Kidney (tissue), 22 donors: ENCODE measurements at places on chromosomes 4 and X. TPM values are rescaled to one million over a fixed set of nuclear protein-coding genes. Genes with fewer than 3 reads are reported as not detected.

DNA sequence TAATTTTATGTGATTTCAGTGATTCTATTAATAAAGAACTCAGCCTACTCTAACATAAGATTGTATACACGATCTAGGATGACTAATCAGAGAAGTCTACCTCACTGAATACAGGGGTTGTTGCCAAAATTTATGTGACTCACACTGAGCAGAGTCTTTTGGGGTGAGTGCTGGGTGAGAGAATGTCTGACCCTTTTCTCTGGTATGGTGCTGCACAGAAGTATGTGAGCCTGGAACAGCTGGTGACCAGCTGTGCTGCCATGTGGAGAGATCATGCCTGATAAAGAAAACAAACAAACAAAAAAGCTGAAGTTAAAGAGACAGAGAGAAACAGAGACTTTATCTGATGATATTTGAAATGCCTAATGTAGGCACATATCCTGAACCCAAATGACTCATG, 618.1 kb upstream of the GRIA3 start:
- no peak overlapping the region for H3K4me3 ChIP-seq
- DNase-seq: peak; percentile 3
- H3K27me3 ChIP-seq: no peaks in the 10 kb centered on the region
- H3K4me1 ChIP-seq: no peaks in the 10 kb centered on the region
- no peak overlapping the region for H3K27ac ChIP-seq
- H3K36me3 ChIP-seq: no peaks in the 10 kb centered on the region

- H3K4me3 ChIP-seq: no peak overlapping the region
- H3K4me1 ChIP-seq: no peaks in the 10 kb centered on the region
- no peak overlapping the region for H3K27ac ChIP-seq
- H3K27me3 ChIP-seq: no peaks in the 10 kb centered on the region
- DNase-seq: no peak
Observed at GRCh38 chrX:44904542-44905115, 31.6 kb downstream of the KDM6A start.

DNA sequence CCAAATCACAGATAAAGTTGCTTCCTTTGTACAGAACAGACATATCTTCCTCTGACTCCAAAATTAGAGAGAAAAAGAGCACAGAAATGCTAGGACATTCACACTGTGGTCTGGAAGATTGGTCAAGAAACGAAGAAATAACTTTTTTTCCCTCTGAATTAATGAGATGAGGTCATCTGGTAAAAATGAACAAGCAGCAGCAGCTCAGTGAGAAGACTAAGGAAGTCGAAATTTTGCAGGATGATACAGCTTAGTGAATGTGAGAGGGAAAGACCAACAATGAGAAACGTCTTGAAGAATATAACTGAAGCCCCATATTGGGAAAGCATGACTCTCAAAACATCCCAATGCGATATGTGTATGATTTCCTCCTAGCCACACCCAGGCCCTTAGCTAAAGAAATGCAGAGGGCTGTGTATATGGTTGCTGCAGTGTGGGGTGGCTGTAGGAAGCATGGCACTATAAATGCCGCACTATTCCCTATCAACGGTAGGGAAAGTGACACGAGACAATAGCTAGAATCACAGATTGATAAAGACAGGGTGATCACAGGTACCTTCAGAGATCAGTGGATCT, 208.6 kb downstream of the VEGFC start:
- no peak overlapping the region for H3K27ac ChIP-seq
- no peaks in the 10 kb centered on the region for H3K36me3 ChIP-seq
- H3K27me3 ChIP-seq: no peaks in the 10 kb centered on the region

CXXC4 gene
- 0.63 TPM for total RNA-seq

- DNase-seq: no peak
- H3K27me3 ChIP-seq: no peaks in the 10 kb centered on the region
- no peak overlapping the region for H3K27ac ChIP-seq
- no peaks in the 10 kb centered on the region for H3K4me1 ChIP-seq
- no peaks in the 10 kb centered on the region for H3K36me3 ChIP-seq
Observed at GRCh38 chr4:114509340-114509739, 89.3 kb upstream of the UGT8 start.

SOX3 gene
- not detected for total RNA-seq

GRCh38 chrX:11557120-11557519, 108.6 kb downstream of the ARHGAP6 start:
- H3K4me3 ChIP-seq: no peak overlapping the region
- H3K27me3 ChIP-seq: no peaks in the 10 kb centered on the region
- peaks cover 2% of the 10 kb centered on the region for H3K4me1 ChIP-seq
- no peak for DNase-seq
- H3K36me3 ChIP-seq: no peaks in the 10 kb centered on the region

DNA sequence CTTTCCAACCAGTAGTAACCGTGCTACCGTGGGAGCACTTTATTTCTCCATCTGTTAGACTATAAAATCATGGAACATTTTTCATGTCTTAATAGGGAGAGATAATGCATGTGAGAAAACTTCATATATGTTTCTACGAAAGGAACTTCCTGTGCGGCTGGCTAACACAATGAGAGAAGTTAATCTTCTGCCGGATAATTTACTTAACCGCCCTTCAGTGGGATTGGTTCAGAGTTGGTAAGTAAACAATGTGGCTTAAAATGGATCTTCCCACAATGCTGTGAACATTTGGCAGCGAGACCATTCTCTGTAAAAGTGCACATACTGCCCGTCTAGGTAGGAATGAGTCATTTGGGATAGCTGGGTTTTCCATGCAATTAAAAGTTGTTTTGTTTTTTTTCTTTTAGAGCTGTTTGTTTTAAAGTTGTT, 29.6 kb downstream of the PDK3 start:
- H3K36me3 ChIP-seq: no peaks in the 10 kb centered on the region
- no peak overlapping the region for H3K27ac ChIP-seq
- no peak for DNase-seq
- no peaks in the 10 kb centered on the region for H3K27me3 ChIP-seq
- H3K4me1 ChIP-seq: peaks cover 7% of the 10 kb centered on the region
- H3K4me3 ChIP-seq: no peak overlapping the region

DNA sequence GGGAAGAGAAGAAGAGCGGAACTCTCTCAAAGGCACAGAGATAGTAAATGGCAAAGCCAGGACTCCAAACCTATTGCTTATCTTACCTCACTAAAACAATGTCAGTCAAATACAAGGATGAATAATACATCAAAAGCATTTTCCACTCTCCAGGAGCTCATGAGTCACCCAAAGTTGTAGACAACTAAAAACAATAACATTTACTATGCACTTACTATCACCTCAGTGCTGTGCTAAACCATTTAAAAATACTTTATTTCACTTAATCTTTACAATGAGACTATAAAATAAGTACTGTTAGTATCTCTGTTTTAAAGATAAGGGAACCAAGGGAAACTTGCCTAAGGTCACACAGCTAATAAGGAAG, 163.2 kb upstream of the SPANXC start:
- DNase-seq: no peak
- no peaks in the 10 kb centered on the region for H3K4me1 ChIP-seq
- no peak overlapping the region for H3K4me3 ChIP-seq
- no peaks in the 10 kb centered on the region for H3K27me3 ChIP-seq

DNA sequence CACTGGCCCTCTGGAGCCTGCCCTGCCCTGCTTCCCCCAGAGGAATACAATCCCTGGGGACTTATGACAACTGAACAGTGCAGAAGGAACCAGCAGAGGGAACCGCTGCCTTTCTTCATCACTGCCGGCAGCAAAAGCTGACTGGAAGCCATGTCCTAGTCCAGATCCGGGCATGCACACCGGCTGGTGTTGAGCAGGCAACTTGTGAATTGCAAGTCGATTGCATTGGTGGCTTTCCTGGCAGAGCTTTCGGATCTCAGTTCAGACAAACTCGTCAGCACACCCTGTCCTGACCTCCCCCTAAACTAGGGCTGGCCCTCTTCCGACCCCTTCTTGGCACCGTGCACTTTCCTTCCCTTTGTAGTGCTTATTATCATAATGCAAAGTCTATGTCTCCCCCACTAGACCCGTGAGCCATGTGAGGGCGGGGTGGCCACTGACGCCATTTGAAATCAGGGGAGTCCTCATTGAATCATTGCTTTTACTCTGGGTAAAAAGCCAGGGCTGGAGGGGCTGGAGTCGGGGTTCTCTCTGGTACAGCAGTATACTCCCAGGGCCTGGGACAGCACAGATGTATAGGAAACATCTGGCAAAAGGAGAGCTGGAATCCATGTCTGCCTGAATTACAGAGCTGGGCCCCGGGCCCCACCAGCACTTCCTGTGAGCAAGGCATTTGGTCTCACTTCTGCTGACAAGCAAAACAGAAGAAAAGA, 1.8 kb downstream of the ARHGAP4 start:
- no peak overlapping the region for H3K27ac ChIP-seq
- peak; percentile 67 for DNase-seq
- H3K27me3 ChIP-seq: no peaks in the 10 kb centered on the region
- peaks cover 24% of the 10 kb centered on the region for H3K4me1 ChIP-seq

DNA sequence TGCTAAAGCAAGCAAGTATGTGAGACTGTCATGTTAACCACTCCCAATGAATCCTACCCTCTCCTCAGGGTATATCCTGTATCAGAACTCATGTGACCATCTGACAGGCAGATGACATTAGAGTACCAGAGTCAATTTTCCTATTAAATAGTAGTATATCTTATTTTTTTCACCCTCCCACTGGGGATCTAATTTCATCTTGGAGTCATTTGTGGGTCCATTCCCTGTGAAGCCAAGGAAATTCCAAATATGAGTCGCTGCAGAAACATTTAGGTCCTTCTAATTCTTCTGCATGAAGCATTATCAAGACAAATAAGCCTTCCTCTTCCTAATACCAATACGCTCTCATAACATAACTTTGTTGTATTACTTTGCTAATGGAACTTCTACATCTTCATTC, 52.2 kb upstream of the BLTP1 start:
- H3K27ac ChIP-seq: no peak overlapping the region
- DNase-seq: no peak
- H3K36me3 ChIP-seq: no peaks in the 10 kb centered on the region
- no peaks in the 10 kb centered on the region for H3K27me3 ChIP-seq

- no peak overlapping the region for H3K4me3 ChIP-seq
- no peak overlapping the region for H3K27ac ChIP-seq
- no peaks in the 10 kb centered on the region for H3K27me3 ChIP-seq
- H3K4me1 ChIP-seq: no peaks in the 10 kb centered on the region
- no peaks in the 10 kb centered on the region for H3K36me3 ChIP-seq
Observed at GRCh38 chrX:110146521-110146920, 143.6 kb downstream of the TMEM164 start.

- H3K4me3 ChIP-seq: no peak overlapping the region
- no peaks in the 10 kb centered on the region for H3K27me3 ChIP-seq
- no peaks in the 10 kb centered on the region for H3K4me1 ChIP-seq
- no peaks in the 10 kb centered on the region for H3K36me3 ChIP-seq
- H3K27ac ChIP-seq: no peak overlapping the region
- no peak for DNase-seq
Observed at GRCh38 chr4:120395746-120396145, 329.1 kb upstream of the MAD2L1 start.

POF1B gene
- 13.1 TPM for total RNA-seq

DNA sequence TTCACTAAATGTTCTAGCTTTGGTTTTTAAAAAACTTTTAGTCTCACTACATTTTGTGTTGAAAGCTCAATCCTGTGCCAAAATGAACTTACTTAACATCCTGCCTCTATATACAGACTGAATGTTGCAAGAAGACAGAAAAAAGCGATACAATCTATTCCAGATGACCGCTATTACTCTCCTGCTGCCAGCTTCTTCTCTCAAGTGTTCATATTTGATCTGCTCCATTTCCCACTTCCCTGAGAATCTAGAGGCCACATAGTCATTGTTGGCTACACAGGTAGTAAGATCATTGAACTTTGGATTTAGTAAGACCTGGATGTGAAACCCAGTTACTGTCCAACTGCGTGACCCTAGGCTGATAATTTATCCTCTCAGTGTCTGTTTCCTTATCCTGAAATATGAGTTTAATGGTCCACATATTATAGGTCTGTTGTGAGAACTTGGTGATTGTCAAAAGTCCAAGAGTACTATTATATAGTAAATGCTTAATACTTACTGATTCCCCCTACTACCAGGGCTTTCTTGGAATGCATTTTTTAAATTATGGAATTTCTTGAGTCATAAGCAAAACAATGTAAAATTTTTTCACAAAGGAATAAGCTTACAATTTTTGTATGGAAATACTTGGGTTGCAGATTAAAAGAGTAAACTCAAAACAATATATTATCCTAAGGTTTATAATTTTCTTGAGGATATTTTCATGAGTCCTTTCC, 976.8 kb upstream of the ADGRL3 start:
- no peak for DNase-seq
- H3K27me3 ChIP-seq: no peaks in the 10 kb centered on the region
- no peaks in the 10 kb centered on the region for H3K36me3 ChIP-seq
- no peak overlapping the region for H3K27ac ChIP-seq

GRCh38 chrX:371907-372306, 14.8 kb downstream of the PPP2R3B start:
- H3K27ac ChIP-seq: no peak overlapping the region
- peaks cover 8% of the 10 kb centered on the region for H3K27me3 ChIP-seq
- no peaks in the 10 kb centered on the region for H3K36me3 ChIP-seq
- H3K4me3 ChIP-seq: no peak overlapping the region
- H3K4me1 ChIP-seq: no peaks in the 10 kb centered on the region
- DNase-seq: no peak

DNA sequence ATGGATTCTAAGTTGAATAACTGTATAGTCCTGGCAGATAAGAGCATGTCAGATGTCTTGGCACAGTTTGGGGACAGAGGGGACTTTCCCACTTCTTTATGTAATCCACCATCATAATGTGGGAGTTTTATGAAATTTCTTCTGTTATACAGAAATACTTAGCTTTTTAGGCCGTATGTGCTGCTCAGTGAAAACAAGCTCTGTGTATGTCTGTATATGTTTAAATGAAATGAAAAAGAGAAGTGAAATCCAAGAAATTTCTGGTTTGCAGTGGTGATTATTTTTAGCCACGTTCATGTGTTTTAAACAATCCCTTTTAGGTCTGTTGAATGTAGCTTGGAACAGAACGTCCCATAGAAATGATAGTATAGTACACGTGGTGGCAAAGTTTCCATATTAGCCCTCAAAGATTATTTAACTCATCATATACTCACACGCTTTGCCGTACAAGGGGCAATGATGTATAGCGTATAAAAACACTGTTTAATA, 41.0 kb downstream of the GAB1 start:
- H3K4me3 ChIP-seq: no peak overlapping the region
- peaks cover 27% of the 10 kb centered on the region for H3K4me1 ChIP-seq
- H3K27me3 ChIP-seq: no peaks in the 10 kb centered on the region
- no peak for DNase-seq
- no peaks in the 10 kb centered on the region for H3K36me3 ChIP-seq
- H3K27ac ChIP-seq: peak overlapping the region; percentile 17

- H3K27me3 ChIP-seq: no peaks in the 10 kb centered on the region
- H3K27ac ChIP-seq: no peak overlapping the region
Observed at GRCh38 chr4:60808726-60809485, 391.2 kb upstream of the ADGRL3 start.

- no peaks in the 10 kb centered on the region for H3K36me3 ChIP-seq
- DNase-seq: no peak
- no peak overlapping the region for H3K4me3 ChIP-seq
- no peaks in the 10 kb centered on the region for H3K27me3 ChIP-seq
- no peaks in the 10 kb centered on the region for H3K4me1 ChIP-seq
Observed at GRCh38 chr4:44756559-44756958, 30.2 kb upstream of the GNPDA2 start.

TSPYL2 gene
- 36.6 TPM for total RNA-seq

- no peaks in the 10 kb centered on the region for H3K36me3 ChIP-seq
- no peak overlapping the region for H3K4me3 ChIP-seq
- no peaks in the 10 kb centered on the region for H3K27me3 ChIP-seq
- no peaks in the 10 kb centered on the region for H3K4me1 ChIP-seq
Observed at GRCh38 chr4:133464311-133464710, 315.2 kb downstream of the PCDH10 start.

SERTM2 gene
- 0.35 TPM for total RNA-seq

TCEAL6 gene
- total RNA-seq: not detected
